Inflammatory macrophage (primary cell): ENCODE measurements at places on chromosomes 5 and 9.
A peak's percentile ranks its signal among the peaks of the same experiment; 100 is the strongest.

DNA sequence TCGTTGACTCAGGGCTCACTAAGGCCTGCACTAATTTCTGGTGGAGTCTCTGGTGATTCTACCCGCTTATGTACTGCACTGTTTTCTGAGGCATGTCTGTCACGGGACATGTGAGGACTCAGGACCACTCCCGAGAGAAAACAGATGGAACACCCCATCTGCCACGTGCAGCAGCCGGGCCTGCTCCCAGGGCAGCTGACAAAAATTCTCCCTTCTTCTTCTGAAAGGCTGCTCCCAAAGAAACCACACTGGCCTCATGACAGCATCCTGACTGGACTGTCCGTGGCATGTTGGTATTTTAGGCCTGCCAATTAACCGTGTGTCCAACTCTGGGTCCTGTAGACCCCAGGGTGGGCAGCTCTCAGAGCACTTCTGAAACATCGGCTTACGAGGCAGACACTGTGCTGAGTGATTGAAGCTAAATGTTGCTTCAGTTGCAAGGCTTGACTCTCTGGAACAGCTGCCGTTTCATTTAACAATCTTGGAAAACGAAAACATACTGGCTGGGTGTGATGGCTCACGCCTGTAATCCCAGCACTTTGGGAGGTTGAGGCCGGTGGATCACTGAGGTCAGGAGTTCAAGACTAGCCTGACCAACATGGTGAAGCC, 39.0 kb downstream of the FAM240B start:
- no peak for DNase-seq

DNA sequence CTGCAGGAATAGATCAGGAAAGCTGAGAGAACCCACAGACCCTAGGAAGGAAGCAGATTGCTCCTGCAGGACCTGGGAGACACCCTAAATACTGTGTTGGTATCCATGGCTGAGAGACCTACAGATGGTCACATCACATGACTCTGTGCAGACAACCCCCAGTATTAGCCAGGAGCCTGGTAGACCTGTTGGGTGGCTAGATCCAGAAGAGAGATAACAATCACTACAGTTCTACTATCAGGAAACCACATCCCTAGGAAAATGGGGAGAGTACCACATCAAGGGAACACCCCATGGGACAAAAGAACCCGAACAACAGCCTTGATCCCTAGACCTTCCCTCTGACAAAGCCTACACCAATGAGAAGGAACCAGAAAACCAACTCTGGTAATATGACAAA, 24.2 kb upstream of the MELK start:
- DNase-seq, result no peak

GRCh38 chr9:119370816-119371215, 1.6 kb upstream of the BRINP1 start:
- peak; percentile 38 for DNase-seq

DNA sequence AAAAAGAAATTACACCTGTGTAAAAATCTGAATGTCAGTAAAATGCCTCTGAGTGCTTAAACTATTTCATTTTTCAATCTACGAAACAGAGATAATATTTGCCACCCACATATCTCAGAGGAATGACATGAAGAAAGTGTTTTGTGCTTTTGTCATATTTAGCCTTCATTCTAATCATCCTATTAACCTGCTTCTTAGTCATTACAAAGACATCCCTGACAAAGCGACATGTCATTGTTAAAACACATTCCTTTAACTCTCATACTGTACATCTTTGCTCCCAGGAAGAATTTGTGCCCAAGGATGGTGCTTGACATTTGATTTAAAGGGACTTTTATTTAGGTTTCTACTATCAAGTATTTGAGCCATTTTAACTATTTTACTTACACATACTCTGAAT, 275.9 kb downstream of the DMRTA1 start:
- no peak for DNase-seq

DNA sequence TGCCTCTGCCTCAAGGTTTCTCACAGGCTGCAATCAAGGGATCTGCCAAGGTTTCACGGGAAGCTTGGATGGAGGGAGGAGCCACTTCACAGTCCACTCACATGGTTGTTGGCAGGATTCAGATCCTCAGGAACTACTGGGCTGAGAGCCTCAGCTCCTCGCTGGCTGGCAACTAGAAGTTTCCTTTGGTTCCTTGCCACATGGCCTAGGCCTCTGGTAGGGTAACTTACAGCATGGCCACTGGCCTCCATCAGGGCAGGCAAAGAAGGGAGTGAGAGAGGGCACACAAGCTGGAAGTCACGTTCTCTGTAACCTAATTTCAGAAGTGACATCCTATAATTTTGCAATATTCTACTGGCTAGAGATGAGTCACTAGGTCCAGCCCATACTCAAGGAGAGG, 32.2 kb downstream of the SPOCK1 start:
- DNase-seq, result no peak

GRCh38 chr5:147407094-147407681, 102.7 kb downstream of the DPYSL3 start:
- no peak for DNase-seq

GRCh38 chr5:36878392-36879082, 2.0 kb downstream of the NIPBL start:
- no peak for DNase-seq

DNA sequence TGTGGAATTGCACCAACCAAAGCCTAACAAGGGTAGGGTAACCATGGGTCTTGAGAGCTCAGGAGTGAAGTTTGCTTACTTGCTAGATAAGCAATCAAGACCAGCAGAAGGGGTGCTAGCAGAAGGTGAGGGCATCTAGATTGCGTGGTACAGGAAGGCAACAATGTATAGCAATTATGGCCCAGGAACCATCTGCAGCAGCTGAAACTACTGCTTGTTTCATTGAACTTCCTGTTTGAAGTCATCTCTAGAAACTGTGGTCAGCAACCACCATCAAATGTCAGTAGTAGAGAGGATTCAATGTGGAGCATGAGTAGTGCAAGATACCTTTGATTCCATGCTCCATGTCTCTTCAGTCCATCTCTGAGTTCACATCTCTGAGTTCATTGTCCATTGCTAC, 462.1 kb upstream of the GRAMD2B start:
- DNase-seq, result no peak

GRCh38 chr9:28866951-28867350, 1293.7 kb upstream of the C9orf72 start:
- DNase-seq, result no peak

DNA sequence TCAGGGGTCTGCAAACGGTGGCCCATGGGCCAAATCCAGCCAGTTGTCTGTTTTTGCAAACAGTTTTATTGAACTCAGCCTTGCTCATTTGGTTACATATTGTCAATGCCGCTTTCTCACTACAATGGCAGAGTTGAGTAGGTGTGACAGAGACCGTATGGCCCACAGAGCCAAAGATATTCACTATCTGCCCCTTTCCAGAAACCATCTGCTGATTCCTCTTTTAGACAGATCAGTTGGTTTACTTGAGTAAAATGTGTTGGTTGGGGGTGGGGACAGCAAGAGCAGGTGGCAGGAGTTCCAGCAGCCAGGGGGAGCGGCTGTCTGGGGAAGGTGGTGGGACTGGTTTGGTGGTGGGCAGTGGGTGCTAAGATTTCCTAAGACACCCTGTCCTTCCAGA, 54.8 kb downstream of the COL27A1 start:
- DNase-seq, result no peak

GRCh38 chr5:177452688-177453638, 6.3 kb downstream of the PRR7 start:
- no peak for DNase-seq
